ENCODE measurements at places on chromosomes 3 and 15.

- DNase-seq = no peak
Measured at GRCh38 chr3:59101231-59101736, 51.5 kb upstream of the CFAP20DC start.

- DNase-seq = no peak
Measured at GRCh38 chr15:73515527-73515926, 72.6 kb downstream of the REC114 start.

- no peak for DNase-seq
Measured at GRCh38 chr3:133782454-133782853, 23.2 kb upstream of the SRPRB start.

DNA sequence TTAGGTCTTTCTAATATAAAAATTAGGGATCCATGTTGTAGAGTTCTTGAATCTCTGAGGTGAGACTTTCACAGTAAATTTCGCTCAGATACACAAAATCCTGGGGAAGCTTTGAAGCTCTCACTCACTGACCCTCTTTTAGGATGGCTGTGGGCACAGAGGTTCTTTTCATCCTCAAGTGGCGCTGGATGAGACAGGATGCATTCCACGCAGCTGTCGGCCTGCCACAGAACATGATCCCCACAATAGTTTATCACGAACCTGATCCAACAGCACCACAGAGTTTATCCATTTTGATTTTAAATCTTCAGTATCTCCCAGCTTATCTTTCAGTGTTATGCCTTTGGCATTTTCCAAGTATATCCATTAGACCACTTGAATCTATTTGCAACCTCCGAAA is 91.9 kb downstream of the WDR76 start:
- no peak for DNase-seq

GRCh38 chr15:55289011-55289745 is 435 bp downstream of the RAB27A start:
- no peak for DNase-seq

GRCh38 chr3:50078091-50078490 is 10.6 kb upstream of the RBM5 start:
- DNase-seq = no peak

GRCh38 chr3:100796556-100796955 is 87.3 kb downstream of the TFG start:
- no peak for DNase-seq

- no peak for DNase-seq
Measured at GRCh38 chr3:11247362-11247761, 24.8 kb upstream of the ATG7 start.

DNA sequence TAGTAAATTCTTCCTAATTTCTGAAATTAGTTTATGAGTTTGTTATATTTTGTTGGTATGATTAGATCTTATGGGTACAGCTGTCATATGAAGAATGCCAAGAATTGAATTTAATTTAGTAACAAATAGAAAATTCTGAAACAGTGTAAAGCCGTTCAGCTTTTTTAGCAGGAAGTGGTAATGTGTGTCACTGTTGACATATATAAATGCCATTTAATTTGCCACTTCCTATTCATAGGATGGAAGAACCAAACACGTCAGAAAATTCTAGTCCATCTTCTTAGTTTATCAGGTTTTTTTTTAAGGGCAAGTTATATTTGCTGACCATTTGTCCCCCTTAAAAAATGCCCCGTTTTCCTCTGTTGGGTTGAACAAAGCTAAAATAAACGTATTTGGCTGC is 43.0 kb downstream of the RAB8B start:
- DNase-seq = no peak

GRCh38 chr3:159832024-159832423 is 156.6 kb upstream of the IL12A start:
- DNase-seq = no peak

- DNase-seq = peak; percentile 92
Measured at GRCh38 chr3:126389112-126389793, 5.5 kb upstream of the CFAP100 start.

DNA sequence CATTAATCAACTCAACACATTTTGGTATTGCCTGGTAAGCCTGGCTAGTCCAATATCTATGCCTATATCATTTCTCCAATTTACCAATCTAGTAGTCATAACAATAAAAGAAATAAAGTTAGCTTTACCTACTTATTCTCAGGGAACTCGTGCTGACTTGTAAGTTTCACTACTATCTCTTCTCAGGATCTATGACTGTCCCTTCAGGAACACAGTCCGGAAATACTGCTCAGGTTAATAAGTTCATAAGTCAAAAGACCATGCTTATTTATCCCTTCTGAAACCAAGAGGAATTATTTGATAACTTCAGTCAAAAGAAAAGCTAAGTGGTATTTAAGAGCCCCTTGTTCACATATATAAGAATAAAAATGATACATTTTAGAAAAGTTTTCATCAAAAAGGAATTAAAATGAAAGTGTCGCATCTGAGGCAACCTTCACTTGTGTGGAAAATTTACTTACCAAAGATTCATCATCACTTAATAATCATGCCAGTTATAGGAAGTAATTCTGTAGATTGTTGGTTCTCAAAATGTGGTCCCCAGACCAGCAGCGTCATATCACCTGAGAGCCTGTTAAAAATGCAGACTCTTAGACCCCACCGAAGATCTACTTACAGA is 15.5 kb upstream of the THRB start:
- DNase-seq = no peak

- no peak for DNase-seq
Measured at GRCh38 chr3:152488449-152488848, 219.7 kb downstream of the MBNL1 start.

GRCh38 chr15:32870240-32871033 is 152.6 kb downstream of the GREM1 start:
- no peak for DNase-seq

- no peak for DNase-seq
Measured at GRCh38 chr3:135149707-135150681, 354.9 kb downstream of the EPHB1 start.

GRCh38 chr15:81265944-81266775 is 57.8 kb downstream of the STARD5 start:
- peak; percentile 86 for DNase-seq

DNA sequence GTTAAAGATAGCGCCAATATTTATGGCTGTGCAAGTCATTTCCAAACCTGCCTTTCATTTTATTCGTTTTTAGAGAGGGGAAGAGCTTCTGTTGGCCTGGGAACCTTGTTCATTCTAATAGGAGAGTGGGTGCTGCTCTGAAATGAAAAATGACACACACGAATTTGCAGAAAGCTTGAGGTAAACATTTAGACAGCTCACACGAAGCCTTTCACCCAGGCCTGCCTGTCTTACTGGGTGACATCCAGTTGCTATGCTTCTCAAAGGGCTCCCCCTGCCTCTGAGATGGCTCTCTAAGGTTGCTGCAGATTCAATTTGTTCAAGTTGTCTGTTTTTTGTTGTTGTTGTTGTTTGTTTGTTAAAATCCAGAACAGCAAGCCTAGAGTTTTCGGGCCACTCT is 18.2 kb downstream of the PEX5L start:
- DNase-seq = no peak

DNA sequence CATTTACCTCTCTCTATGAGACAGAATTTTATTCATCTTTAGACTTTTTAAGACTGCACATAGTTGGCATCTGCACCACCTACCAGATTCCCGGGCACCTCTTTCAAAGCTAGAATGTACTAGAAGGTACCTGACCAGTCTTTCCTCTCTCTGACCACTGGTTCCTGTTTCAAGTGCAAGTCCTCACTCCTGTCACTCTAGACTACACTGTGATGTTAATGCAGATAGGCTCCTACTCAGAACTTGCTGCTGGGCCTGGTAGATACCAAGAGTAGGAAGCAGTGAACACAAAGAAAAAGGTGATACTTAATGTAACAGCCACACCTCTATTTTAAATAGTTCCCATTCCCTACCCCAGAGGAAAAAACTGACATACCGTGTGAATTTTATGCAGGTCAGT is 8.1 kb upstream of the TCAIM start:
- DNase-seq = no peak

- no peak for DNase-seq
Measured at GRCh38 chr15:68990231-68990991, 24.1 kb upstream of the NOX5 start.

- DNase-seq = no peak
Measured at GRCh38 chr3:150599611-150600297, 3.4 kb upstream of the SELENOT start.

DNA sequence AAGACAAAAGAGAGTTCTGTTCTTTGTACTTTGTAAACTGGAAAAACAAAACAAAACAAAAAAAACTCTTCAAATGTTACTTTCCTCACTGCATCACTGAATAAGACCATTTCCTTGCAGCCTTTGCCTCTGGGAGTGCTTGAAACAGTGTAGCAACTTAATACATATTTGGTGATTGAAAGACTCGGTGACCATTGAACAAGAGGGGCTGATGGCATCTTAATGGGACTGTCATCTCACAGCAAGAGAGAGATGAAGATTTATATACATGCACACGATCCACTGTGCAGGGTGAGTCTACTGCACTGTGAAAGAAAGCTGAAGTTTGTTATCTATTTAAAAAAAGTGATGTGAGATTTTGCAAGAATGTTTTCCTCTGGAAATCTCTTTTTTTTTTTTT is 111.9 kb upstream of the KLHL25 start:
- DNase-seq = no peak

DNA sequence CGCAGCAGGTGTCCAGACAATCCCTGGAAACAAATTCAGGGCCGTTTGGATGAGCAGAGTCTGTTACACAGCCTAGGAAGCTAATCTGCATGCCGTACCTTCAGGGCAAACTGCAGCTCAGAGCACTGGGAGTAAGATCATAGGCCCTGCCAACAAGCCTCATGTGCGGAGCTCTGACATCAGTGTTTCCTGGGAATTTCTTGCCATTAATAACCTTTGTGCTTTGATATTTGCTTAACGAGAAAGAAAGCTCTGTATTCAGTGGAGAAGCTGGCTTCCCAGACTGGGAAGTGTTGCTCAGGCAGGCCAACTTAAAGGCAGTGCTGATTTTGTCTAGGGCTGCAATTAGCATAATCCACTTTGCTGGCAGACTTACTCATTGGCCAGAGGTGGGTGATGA is 116.1 kb upstream of the KLHL25 start:
- DNase-seq = no peak

GRCh38 chr3:185708392-185708791 is 116.5 kb downstream of the IGF2BP2 start:
- DNase-seq = no peak

GRCh38 chr15:39344662-39345141 is 236.2 kb upstream of the THBS1 start:
- no peak for DNase-seq

DNA sequence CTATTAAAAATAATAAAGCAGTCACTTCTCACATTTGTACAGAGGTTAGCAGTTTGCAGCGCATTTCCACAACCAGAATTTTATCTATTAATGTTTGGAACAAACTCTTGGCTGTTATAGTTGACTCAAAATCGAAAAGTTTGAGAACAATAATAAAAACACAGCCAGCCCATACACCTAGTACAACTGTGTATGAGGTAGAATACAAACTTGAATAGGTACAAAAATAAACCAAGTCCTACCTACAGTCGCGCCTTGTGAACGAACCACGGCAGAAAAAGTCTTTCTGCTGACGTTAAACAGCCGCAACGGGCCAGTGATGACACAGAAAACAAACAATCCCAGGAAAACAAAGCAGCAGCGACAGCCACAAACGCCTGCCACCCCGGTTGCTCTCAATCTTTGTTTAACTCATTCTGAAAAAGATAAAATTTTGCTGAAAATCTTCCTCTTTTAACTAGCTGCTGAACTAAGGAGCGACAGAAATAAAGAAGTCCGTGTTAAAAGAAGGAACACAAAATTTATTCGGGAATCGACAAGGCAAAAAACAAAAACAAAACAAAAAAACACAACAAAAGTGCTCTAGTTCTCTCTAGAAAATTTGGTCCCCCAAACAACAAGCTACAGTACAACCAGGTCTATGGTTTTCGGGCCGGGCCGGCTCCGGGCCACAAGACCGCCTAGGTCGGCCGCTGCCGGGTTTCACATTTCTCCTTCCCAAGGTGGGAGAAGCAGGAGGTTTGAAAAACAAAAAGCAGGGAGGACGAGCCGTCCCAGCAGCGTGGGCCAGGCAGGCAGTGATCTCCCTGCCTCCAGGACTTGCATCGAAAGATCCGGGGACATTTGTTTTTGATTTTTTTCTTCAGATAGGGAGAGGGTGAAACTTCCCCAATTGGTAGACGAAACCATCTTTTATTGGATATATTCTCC is 2.9 kb downstream of the FOXL2 start:
- DNase-seq = no peak

DNA sequence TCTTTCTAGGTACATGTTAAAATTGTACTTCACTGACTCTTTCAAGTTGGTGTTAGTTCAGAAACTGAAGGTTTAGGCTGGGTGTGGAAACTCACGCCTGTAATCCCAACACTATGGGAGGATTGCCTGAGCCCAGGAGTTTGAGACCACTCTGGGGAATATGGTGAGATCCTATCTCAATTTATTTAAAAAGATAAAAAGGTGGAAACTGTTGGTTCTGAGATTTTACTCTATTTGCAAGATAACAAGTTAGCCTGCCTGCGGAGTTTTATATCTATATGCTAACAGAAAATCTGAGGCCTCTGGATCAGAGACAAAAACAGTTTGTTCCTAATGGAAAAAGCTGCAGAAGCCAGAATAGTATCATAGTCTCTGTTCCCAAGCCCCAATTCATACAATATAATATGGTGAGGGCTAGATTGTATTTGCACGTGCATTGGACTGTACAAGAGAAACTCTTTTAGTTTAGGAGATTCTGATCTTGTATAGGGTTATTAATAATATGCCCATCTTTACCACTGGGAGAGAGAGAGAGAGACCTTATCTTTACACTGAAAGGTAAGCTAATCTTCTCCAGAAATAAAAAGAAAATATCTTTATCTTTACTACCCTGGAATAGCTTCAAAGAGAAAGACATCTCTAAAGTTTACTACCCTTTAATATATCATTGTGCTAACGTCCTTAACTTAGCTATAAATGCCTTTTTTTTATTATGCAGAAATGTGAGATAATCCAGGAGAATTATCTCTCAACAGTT is 1267.6 kb downstream of the OTOL1 start:
- no peak for DNase-seq

DNA sequence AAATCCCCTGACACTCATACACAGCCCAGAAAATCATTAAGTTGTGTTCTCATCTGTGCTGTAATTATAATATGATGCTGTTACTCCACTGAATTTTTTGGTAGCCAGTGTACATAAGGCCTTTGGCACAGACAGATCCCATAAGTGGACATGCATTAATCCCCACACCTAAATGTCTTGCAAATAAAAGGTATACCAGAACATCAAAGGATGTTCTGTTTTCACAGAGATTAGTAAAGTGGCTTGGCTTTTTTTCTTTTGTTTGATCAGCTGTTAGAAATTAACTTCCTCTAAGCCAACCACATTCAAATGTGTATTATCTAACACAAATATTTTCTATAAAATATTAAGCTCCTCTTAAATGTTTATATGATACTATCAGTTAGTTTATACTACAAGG is 2.7 kb downstream of the SST start:
- DNase-seq = no peak
